ENCODE measurements at places on chromosomes 5 and 9.

- DNase-seq, result no peak
Observed at GRCh38 chr5:82586181-82586580, 308.0 kb upstream of the RPS23 start.

DNA sequence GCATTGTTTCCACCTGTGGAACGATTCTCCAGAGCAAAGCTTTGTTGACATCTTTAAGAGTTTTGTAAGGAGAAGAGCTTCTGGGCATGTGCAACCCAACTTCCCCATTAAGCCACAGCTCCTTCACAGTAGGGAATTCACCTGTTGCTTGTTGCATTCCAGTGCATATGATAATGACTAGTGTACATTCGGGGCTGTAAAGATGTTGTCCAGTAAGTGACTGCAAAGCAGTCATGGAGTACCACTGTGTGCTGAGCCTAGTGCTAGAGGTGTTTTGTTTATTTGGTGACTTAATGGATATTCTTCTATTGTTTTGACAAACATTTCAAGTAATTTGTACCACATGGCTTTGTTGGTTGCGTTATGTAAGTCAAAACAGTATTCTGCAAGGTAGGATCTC is 12.8 kb downstream of the UGCG start:
- no peak for DNase-seq

DNA sequence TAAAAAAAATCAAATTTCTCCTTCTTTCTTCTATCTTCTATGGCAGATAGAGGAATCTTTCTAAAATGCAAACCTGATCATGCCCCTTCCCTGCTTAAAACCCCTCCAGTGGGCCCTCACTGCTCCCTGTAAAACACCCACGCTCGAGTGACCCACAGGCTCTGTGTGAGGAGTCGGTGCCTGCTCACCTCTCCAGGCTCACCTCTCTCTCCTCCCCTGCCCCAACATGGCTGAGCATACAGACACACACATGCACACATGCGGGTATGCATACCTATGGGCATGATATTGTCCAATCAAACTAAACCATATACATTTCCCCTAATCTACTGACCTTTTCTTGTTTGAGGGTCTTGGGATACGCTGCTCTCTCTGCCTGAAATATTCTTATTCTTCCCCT is 40.8 kb upstream of the COL15A1 start:
- no peak for DNase-seq

- DNase-seq, result no peak
Observed at GRCh38 chr9:7963026-7963425, 163.4 kb upstream of the DMAC1 start.

GRCh38 chr9:14215614-14216013 is 98.3 kb downstream of the NFIB start:
- DNase-seq, result no peak

DNA sequence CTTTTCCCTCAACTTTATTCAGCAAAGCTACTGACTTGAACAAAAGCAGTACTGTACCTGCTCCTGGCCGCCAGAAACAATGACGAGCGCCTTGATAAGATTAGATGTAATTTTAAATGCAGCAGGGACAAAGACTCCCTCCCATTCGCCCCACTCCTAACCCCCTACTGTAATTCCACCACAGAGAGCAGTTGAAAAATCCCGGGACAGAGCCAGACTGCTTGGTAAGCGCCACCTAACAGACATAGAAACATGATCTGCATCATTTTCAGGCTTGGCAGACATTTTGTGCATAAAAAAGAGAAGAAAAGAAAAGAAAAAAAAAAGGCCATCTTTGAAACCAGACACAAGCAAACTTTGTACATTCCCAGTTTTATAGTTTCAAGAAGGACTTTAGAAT is 81.9 kb downstream of the ISL1 start:
- DNase-seq, result no peak

DNA sequence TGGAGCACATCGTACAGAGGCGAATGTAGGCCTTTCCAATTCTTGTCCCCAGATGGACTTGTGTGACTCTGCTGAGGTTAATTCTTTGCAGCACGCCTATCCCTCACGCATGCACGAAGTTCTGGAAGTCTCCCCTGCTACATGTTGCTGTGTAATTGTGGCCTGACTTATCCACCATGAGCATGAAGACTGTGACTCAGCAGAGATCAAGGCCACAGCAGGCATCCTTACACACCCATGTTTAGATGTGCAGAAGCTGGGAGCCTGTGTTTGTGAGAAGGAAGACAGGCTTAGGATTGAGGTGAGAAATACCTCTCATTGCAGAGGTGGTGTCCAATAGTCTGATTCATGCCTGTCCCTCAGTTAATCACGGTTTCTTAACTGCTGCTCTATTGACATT is 135.6 kb downstream of the ICE1 start:
- no peak for DNase-seq

- no peak for DNase-seq
Observed at GRCh38 chr5:23703940-23704855, 196.8 kb downstream of the PRDM9 start.

GRCh38 chr5:135216471-135217343 is 182.3 kb downstream of the MACROH2A1 start:
- DNase-seq, result no peak

GRCh38 chr5:114387433-114387832 is 25.6 kb downstream of the KCNN2 start:
- DNase-seq, result no peak

DNA sequence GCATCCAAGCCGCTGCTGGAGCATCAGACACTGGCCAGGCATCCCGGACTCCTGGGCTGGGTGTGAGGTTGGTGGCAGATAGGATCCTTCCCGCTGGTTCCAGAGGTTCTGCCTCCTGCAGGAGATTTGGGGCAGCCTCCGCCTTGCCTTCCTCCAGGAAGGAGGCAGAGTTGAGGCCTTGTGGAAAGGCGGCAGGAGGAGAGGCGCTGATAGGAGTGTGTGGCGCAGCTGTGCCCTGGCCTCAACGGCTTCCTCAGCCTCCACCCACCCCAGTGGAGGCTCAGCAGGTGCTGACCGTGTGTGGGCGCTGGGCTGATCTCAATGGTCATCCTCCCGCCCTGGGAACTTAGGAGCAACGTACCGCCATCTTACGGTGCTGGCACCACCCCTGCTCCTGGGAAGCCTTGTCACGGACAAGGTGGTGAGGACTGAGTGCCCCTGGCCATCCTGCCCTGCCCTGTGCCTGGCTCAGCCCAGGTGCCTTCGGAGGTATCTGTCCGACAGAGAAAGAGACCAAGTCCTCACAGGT is 10.2 kb downstream of the NCS1 start:
- DNase-seq, result no peak

DNA sequence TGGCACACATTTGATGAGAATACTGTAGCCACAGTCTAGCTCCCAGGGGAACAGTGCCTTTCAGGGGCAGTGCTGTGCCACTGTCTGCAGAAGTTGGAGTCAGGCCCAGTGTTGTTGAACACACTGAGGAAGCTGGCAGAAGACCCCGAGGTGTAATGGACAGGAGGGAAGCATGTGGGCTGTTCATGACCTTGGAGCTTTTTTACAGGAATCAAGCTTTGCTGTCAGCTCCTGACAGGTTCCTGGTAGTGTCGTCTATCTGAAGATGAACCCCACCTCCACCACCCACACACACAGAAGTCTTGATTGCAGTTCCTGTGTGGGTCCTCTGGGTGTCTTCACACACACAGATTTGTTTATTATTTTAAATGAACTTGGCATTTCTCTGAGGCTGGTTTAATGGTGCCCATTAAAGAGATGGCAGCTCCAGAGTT is 40.3 kb upstream of the TNFAIP8 start:
- DNase-seq, result peak; percentile 63

DNA sequence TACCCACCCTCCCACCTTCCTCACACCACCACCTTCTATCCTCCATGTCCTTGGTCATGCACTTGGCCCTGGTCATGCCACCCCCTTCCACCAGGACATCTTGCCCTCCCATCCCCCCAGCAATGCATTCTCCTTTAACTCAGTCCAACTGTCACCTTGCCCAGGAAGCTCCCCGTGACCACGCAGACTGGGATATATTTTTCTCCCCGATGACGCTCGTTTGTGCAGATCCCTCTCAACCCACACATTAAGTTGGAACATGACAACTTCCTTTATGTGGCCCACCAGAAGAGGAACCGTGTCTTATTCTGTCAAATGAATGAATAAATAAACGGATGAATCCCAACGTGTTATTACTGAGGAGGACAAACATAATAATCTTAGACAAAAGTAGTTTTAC is 82.8 kb upstream of the TAS2R1 start:
- DNase-seq, result no peak

DNA sequence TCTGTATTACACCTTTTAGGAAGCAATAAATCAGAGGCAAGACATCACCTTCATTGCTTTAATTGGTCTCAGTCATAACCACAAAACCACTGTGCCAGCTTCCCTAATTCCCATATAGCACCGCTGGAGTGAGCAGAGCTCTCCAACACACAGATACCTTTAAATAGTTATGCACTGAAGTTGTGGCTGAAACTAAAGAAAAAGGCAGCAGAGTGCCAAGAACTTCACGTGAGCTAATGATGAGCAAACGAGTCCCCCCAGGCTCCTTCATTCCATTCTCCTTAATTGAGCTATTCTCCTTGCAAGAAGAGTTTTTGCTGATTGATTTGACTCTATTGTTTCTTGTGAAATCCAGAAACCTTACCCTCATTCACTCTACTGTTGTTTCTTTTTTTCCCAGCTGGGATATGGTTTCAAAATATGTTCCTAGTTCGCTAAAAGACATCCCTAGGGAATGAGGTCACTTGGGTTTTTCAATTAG is 501.5 kb downstream of the SPATA31D1 start:
- DNase-seq, result no peak

- DNase-seq, result peak; percentile 45
Observed at GRCh38 chr5:90473396-90474234, 956 bp downstream of the MBLAC2 start.

DNA sequence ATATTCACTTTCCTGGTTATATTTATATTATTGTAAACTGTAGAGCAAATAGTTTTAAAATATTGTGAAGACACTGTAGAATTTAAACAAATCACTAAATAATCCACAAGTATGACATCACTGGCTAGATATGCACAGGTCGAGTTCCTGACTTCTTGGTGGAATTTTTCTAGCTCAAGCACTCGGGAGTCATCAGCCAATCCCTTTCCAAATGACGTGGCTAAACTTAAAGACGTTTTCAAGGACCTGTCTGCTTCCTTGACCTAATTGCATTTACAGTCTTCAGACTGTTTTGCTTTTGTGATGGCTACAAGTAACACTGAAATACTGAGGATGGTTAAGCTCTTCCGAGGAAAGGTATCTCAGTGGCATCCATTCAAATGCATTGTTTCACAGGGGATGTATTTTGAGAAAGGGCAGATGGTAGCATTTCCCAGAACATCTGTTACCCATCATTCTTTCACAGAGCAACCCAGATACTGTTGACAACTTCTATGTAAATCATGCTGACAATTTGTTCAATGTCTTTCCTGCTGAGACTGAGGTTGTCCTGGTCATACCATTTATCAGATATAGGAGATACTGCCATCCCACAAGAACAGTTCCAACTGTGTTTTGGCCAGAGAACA is 262.8 kb downstream of the CDH10 start:
- no peak for DNase-seq

DNA sequence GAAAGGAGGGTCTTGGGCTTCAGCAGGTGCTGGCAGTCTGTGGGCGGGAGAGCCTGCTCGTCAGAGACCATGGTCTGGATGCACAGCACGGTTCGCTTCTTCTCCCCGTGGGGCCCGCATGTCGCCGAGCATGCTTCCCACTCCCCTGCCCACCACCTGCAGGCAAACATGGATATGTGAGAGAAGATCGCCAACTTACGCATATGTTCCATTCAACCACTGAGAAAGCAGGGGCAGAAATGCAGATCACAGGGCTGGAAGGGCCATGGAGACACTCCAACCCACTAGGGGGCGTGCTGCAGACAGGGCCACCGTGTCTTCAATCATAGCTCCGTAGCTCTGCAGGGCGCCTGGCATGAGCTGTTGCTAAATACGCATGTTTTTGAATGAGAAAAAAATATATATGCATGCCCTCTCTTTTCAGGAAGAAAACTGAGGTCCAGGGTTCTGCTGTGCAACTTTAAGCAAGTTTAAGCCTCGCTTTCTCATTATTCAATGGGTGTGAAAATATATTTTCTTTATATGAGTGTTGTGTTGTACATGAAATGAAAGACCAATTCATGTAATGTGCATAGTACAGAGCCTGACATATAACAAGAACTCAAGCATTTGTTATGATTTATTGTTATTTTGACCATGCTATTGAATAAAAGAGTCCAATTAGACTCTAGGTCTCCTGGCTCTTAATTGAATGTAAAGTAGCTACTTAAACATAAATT is 148.0 kb downstream of the TARS1 start:
- no peak for DNase-seq

DNA sequence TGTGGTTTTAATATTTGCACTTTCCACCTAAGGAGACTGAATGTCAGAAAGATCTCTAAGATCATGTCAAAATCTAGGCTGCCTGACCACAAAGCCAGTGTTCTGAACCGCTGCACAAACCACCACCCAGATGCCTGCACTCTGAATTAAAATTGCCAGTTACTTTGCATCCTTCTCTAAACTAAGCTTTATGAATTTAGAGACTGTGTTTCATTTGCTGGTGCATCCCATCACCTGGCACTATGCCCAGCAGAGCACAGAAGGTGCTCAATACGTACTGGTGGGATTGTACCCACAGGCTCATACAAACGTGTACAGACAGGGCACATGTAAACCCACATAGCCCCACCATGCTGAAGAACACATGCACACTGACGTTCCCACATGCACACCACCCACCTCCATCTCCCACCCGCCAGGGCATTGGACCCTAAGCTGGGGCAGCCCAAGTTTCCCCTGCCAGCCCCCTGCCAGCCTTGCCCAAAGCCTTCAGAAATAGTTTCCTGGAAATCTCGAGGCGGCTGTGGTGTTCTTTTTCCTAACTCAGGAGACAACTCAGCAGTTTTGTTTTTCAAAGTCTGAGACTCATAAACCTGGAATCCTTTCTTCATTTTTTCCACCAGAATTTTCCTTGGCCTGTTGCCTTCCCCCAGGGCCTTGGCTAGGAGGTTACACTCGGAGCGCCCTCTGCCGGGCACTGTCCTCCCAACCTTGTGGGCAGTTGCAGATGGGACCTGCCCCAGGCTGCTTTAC is 9.6 kb upstream of the TRAF1 start:
- DNase-seq, result peak; percentile 76

DNA sequence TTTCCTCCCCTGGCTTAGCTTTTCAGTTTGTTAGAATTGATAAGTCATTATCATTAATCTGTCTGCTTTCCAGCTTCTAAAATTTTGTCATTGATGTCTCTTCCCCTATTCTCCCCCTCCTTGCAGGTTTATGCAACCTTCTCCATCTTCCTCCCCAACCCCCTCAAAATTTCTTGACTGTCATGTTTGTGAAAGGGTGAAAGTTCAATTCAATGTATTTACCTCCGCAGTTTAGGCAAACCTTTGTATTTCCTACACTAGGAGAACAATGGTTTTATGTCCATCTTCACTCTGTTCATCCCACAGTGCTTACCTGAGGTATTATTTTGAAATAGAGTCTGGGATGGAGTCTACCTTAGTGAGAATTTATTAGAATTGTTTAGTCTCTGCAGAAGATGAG is 117.9 kb downstream of the ALDH1A1 start:
- DNase-seq, result no peak

Measured in GM13976 (cell line).